Foreskin keratinocyte (primary cell): ENCODE measurements at places on chromosomes 3 and 15. TPM values are rescaled to one million over a fixed set of nuclear protein-coding genes. Genes with fewer than 3 reads are reported as not detected.

The GP9 gene
- not detected in 2 replicates for total RNA-seq

The NEK10 gene
- 0.18 and 0.48 TPM in 2 replicates for total RNA-seq

The CMTM6 gene
- 64.3 and 66.8 TPM in 2 replicates for total RNA-seq

The ADGRG7 gene
- total RNA-seq: not detected in 2 replicates

The STX19 gene
- 0.18 TPM in 1 of 2 replicates, not detected in the other for total RNA-seq

The GOLGA6L7 gene
- total RNA-seq: not detected in 2 replicates

The TMEM266 gene
- total RNA-seq: 0.07 TPM in 1 of 2 replicates, not detected in the other

The SLC22A13 gene
- 0.17 and 0.21 TPM in 2 replicates for total RNA-seq

The SLC28A1 gene
- total RNA-seq: not detected in 2 replicates

The EBLN2 gene
- total RNA-seq: 1.9 and 2.0 TPM in 2 replicates

The GUCA1C gene
- total RNA-seq: 0.28 TPM in 1 of 2 replicates, not detected in the other

The CLRN1 gene
- not detected in 2 replicates for total RNA-seq

The COLQ gene
- 0.07 and 0.41 TPM in 2 replicates for total RNA-seq

The NOX5 gene
- total RNA-seq: 0.04 and 0.14 TPM in 2 replicates

The RAB5A gene
- 41.6 and 42.5 TPM in 2 replicates for total RNA-seq

The CCDC39 gene
- not detected in 2 replicates for total RNA-seq
